RCC 7860 (cell line): ENCODE measurements at places on chromosomes 11 and 22.

- no peak for DNase-seq
Observed at GRCh38 chr11:85705800-85706199, 19.8 kb upstream of the CCDC89 start.

GRCh38 chr11:61111050-61111435 lies 8.8 kb downstream of the CD5 start:
- no peak for DNase-seq

DNA sequence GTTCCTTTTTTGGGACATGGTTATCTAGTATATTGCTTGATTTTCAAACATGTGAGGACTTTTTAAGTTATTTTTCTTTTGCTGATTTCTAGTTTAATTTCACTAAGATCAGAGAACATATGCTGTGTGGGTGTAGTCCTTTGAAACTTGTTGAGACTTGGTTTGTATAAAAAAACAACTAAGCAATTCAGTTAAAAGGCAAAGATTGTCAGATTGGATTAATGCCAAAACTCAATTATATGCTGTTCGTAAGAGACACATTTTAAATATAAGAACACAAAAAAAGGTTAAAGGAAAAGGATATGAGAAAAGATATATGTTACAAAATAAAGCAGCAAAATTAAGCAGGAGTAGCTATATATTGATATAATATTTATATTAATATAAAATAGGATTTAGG lies 17.8 kb upstream of the RRM1 start:
- no peak for DNase-seq

- no peak for DNase-seq
Observed at GRCh38 chr11:47714554-47715081, 551 bp downstream of the AGBL2 start.

GRCh38 chr11:57222239-57222638 lies 14.8 kb downstream of the APLNR start:
- no peak for DNase-seq

- no peak for DNase-seq
Observed at GRCh38 chr11:119187123-119187892, 2.0 kb downstream of the NHERF4 start.

- no peak for DNase-seq
Observed at GRCh38 chr22:42262964-42263363, 7.5 kb downstream of the TCF20 start.
